ENCODE measurements at places on chromosomes 1 and 21. TPM values are rescaled to one million over a fixed set of nuclear protein-coding genes. Genes with fewer than 3 reads are reported as not detected.

GRCh38 chr1:245984390-245985155 is 522.5 kb downstream of the SMYD3 start:
- DNase-seq = no peak

GRCh38 chr1:22536506-22536905 is 26.8 kb upstream of the EPHA8 start:
- DNase-seq = no peak

DNA sequence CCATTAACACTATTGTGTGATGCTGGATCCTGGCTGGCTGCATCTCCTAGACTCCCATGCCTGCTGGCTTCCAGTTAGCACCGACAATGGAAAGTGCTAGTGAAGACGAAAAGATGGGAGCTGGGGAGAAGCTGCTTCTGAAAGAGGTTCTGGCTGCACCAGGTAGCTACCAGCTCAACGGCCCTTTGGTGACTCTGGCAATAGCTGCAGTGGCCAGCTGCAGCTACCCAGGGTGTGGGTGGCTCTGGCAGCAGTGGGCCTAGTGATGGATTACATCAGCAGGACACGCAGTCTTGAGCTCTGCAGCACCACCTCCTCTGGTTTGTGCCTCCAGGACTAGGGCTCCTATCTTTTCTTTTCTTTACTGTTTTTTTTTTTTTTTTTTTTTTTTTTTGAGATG is 662.6 kb downstream of the MATN1 start:
- DNase-seq = no peak

DNA sequence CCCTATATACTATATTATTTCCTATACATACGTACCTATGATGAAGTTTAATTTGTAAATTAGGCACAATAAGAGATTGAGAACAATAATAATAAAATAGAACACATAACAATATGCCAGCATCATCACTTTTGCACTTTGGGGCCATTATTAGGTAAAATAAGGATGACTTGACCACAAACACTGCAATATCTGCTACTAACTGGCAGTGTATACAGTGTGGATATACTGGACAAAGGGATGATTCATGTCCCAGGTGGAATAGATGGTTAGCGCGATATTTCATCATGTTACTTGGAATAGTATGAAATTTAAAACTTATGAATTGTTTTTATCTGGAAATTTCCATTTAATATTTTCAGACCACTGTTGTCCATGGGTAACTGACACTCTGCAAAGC is 35.4 kb upstream of the TXLNA start:
- no peak for DNase-seq

DNA sequence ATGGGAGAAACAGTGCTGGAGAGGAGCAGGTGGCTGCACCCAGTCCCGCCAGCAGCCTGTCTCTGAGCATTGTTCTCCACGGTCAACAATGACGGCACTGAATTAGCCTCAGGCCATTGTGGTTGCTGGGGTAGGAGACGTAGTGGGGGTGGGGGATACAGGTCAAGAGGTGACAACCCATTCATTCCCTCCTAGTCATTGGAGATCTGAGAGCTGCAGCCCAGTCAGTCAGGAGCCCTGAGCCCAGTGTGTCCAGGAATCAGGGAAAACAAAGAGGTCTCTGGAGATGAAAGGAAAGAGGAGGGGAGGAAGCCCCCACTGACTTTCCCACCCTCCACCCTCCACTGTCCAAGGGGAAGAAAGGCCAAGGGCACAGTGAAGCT is 15.3 kb downstream of the SMIM12 start:
- no peak for DNase-seq

DNA sequence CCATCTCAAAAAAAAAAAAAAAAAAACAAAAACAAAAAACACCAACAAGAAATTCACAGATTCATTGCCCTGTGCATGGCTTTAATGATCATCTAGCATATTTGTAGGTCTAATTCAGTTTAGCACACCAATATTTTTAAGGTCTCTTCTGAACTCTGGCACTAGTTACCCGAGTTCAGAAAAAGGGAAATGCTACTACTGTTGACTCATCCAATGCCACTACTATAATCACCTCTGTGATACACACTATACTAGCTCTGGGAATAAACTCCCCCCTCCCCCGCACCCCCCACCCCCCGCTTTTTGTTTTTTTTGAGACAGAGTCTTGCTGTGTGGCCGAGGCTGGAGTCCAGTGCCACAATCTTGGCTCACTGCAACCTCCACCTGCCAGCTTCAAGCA is 55.6 kb downstream of the FBXO42 start:
- DNase-seq = no peak

- no peak for DNase-seq
These were observed 68.4 kb upstream of the MRPS6 start for GRCh38 chr21:34004974-34005373.

DNA sequence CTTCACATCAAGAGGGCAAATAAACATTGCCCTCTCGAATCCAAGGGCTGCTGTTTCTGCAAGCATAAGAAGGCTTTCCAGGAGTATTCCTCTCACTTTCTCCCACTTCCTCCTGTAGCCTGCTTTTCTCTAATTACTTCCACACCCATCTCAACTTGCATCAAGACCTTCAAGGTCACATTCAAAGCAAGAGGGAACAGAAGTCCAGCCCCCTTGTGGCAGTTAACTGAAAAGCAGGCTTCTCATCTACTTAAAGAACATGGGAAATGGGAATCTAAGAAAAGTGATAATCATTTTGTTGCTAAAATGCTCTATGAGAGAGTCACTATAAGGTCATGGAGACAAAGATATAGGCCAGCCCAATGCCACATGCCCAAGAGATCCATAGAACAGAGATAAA is 874.4 kb downstream of the KCNT2 start:
- DNase-seq = no peak

DNA sequence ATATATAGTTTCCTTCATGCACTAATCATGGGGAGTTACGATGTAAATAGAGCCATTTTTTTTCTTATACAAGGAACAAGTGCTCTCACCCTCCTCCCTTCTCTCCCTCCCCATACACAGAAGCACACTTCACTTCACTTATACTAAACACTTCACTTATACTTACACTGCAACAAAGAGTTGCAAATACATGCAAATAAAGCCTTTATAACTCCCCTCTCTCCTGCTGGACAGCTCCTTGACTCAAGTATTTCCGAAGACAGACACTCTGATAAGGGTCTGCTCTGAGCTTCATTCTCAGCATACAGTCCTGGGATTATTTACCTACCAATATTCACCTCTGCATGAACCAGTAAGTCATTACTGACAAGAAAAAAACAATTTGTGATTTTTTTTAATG is 35.6 kb upstream of the ERG start:
- DNase-seq = no peak

GRCh38 chr1:16215882-16216753 is 3.7 kb upstream of the ARHGEF19 start:
- DNase-seq = peak; percentile 89

DNA sequence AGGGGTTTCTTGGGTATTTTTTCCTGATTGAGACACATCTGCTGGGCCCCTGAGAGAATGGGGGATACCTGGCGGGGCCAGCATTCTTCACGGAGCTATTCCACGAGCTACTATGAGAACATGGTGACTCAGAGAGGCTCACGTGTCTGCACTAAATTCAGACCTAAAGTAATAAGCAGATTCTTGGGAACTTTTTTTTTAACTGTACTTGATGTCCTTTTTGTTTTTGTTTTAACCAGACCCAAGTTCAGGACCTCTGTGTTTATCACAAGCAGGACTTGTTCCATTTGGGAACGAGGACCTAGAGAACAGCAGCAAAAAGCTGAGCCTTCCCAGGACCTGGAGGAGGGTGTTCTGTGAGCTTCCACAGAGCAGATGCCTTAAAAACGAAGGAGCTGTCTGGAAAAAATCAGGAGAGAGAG is 44.0 kb downstream of the EVA1C start:
- DNase-seq = no peak

DNA sequence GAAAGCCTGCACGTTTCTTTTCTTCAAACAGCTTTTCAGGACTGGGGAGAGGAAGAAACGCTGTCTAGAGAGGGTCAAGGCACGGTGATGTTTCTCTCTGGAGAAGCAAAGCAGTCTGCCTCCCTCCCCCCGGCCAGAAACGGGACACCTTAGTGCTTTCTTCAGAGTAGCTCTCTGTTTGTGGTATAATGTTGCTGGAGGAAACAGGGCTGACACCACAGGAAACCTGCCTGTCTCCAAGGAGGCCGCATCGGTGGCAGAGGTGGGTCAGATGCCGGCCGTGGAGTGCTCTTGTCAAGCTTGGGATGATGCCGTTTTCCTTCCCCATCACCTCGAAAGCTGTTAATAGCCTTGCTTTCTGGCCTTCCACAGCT is 139.4 kb downstream of the DHRS3 start:
- peak; percentile 86 for DNase-seq

DNA sequence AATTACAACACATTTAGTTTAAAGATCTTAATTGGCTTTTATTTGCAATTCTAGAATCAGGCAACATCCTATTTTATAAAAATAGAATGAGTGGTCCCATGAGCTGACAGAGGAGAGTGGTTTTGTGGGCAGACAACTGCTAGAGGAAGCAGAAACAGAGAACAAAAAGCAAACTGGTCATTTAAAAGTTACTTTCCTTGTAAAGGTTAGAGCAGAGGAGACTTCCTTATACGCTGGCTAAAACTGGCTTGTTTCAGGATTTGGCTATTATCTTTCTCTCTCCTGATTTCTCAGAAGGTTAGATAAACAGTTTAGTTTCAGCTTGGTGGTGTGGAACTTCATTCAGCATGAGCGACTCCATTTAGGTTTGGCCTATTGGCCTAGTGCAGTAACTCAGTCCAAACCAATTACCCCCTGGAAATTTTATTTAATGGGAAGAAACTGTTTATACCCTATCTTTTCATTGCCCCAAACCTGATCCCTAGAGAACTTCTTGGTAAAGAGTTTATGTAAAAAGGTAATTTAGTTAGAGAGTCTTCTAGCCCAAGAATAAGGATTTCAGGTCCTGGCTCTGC is 32.2 kb upstream of the IL20 start:
- no peak for DNase-seq

GRCh38 chr1:227729881-227730629 is 5.0 kb downstream of the JMJD4 start:
- peak; percentile 84 for DNase-seq

- peak; percentile 92 for DNase-seq
These were observed 47.1 kb downstream of the ATP2B4 start for GRCh38 chr1:203673550-203674411.

- DNase-seq = peak; percentile 92
These were observed at the start of gene DHRS3 for GRCh38 chr1:12617901-12618660. Gene DHRS3, minus strand, starts transcription at chr1:12618210. Its CDS starts 862 bp downstream, at chr1:12617348.

DNA sequence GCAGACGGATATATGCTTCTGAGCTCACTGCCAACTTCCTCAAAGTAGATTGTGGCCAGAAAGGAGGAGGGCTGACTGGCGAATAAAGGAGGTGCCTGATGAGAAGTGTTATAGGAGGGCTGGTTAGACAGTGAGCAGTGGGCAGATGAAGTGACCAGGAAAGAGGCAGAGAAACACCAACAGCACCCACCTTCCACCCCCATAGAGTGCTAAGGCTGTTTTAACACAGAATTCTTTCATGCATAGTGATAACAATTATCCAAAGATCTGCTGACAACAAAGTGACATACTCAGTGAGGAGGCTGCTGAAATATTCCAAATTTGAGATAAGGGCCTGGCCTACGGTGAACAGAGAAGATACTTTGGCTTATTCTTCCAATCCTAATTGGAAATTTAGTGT is 21.2 kb upstream of the MTR start:
- no peak for DNase-seq

GRCh38 chr1:17539477-17540254 is at the start of gene ARHGEF10L:
Gene ARHGEF10L, plus strand, starts transcription at chr1:17539698. Its CDS starts 40,898 bp downstream, at chr1:17580596.
- DNase-seq = no peak

- DNase-seq = no peak
These were observed 602 bp upstream of the RIMKLA start for GRCh38 chr1:42379794-42380585.

DNA sequence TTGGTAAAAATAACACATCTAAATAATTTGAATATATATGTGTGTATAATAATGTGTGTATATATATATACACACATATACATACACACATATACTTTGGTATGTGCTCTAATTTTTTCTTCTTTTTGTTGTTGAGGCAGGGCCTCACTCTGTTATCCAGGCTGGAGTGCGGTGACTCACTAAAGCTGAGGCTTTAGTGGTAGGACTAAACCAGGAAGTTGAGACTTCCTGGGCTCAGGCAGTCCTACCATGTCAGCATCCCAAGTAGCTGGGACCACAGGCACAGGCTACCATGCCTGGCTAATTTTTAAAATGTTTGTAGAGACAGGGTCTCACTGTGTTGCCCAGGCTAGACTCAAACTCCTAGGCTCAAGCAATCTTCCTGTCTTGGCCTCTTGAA is 46.7 kb upstream of the CXADR start:
- no peak for DNase-seq

- DNase-seq = no peak
These were observed 142.0 kb downstream of the IGSF21 start for GRCh38 chr1:18249631-18250030.

The TCHH gene
- total RNA-seq = not detected

The C1orf167 gene
- not detected for total RNA-seq

The AKNAD1 gene
- total RNA-seq = not detected

The HNRNPR gene
- total RNA-seq = 235 TPM

The C1orf56 gene
- total RNA-seq = 1.0 TPM

The PTPN22 gene
- total RNA-seq = 64.1 TPM

The COL24A1 gene
- 0.02 TPM for total RNA-seq

The TFF1 gene
- not detected for total RNA-seq

The TMEM51 gene
- total RNA-seq = 0.14 TPM

The IRF6 gene
- total RNA-seq = not detected

The FAM151A gene
- total RNA-seq = not detected

The VAV3 gene
- 5.5 TPM for total RNA-seq
